ENCODE measurements at places on chromosomes 16 and 17.
A peak's percentile ranks its signal among the peaks of the same experiment; 100 is the strongest.

- DNase-seq = no peak
These were observed 1.5 kb upstream of the NPTX1 start for GRCh38 chr17:80477647-80478478.

DNA sequence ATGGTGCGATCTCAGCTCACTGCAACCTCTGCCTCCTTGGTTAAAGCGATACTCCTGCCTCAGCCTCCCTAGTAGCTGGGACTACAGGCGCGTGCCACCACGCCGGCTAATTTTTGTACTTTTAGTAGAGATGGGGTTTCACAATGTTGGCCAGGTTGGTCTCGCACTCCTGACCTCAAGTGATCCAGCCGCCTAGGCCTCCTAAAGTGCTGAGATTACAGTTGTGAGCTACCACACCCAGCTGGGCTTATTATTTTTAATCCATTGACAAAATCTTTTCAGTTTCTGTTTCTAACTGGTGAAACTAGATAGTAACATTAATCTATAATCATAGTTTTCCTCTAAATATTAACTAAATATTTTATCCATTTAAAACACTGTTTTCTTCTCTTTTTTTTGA, 5.9 kb downstream of the FAM234A start:
- no peak for DNase-seq

DNA sequence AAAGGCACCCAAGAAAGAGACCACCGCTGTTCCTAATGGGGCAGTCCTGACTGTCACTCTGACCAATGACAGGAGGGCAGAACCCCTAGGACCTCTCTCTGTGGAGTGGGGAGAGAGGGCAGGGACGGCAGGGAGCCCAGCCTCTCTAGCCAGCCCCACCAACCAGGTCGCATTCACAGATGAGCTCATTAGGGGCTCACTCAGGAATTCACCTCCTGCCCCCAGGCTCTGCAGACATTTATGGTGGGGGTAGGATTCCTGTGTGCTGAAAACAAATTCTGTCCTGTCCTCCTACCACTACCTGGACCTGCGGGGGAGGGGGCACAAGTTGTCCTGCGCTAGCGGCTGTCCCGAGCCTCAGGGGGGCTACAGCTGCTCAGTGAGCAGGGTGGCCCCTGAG, 27.7 kb upstream of the GPRC5C start:
- DNase-seq = no peak

DNA sequence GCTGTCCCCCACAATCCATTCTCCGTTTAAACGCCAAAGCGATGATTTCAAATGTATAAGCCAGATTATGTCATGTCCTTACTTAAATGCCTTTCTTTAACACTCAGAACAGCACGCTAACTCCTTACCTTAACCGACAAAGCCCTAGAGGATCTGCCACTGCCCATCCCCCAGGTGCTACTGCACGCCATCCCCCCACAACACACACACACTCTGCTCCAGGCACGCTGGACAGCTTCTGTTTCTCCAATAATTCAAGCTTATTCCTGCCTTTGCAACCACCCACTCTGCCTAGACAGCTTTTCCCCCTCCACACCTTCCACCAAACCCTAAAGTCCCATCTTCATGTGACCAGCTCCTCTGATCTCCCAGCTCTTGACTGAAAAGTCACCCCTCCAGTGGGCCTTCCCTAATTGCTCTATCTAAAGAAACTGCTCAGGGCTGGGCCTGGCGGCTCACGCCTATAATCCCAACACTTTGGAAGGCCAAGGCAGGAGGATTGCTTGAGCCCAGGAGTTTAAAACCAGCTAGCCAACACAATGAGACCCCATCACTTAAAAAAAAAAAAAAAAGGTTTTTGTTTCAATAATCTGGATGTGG, 38.9 kb upstream of the RPL38 start:
- no peak for DNase-seq

DNA sequence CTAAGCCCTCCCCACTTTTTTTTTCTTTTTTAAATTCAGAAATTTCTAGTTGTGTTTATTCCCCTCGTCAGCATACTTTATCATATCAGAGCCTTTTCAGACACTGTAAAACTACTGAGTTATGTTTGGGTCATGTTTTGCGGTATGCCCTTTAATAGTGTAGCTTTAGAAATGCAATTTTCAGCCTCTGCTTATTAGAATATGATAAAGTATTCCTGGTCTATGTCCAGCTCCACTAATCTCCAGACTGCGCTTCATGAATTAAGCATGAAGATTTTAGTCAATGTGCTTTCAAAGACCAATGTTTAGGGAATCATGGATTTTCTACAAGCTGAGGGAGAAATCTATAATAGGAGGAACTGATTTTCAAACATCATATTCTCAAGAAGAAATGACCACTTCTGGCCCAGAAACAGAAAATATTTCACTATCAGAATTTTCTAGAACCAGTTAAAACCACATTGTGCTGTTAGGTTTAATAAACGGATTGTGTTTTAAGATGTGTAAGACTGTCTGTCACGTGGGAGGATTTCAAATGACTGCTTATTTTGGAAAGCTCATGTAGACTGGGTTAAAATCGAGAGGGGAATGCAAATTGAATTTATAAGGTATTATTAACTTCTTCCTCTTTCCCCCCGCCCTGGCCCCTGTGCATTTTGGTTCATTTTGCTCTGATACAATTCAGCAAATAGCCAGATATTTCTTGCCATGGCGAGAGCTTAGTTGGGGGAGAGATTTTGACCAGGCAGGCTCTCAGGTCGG, 498.5 kb downstream of the WWOX start:
- DNase-seq = no peak

GRCh38 chr16:4700380-4700996, 7.1 kb downstream of the NUDT16L1 start:
- DNase-seq = peak; percentile 31

DNA sequence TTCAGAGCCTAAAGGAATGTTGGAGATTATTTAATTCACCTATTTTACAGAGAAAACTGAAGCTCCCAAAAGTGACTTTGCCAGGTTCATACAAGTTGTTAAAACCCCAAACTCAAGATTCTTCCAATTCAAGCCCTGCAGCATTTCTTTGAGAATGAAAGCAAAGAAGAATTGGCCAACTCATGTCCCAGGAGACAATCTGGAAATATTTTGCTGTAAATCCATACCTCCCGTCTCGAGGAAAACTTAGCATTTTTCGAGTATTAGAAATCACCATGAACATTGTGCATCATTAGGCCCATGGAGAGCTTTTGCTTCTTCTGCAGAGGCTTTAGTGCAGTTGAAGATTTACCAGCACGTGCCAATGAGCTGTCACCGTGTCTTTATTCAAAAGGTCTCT, 176.4 kb upstream of the KCNJ16 start:
- DNase-seq = no peak

DNA sequence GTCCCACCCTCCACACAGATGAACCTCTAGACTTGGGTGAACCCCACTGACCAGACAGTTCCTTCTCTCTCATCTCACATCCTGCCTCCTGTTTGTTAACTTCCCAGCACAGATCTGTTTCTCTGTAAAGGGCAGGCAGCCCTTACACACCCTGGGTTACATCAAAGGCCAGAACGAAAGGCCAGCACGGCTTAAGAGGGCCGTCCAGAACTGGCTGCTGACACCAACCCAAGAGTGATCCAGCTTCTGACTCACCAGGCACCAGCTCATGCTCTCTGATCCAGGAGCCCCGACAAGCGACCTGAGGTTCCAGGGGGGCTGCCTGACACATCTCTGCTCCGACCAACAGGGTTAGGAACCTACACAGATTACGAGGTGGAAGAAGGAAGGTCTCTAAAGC, 86.9 kb downstream of the MRM3 start:
- no peak for DNase-seq

DNA sequence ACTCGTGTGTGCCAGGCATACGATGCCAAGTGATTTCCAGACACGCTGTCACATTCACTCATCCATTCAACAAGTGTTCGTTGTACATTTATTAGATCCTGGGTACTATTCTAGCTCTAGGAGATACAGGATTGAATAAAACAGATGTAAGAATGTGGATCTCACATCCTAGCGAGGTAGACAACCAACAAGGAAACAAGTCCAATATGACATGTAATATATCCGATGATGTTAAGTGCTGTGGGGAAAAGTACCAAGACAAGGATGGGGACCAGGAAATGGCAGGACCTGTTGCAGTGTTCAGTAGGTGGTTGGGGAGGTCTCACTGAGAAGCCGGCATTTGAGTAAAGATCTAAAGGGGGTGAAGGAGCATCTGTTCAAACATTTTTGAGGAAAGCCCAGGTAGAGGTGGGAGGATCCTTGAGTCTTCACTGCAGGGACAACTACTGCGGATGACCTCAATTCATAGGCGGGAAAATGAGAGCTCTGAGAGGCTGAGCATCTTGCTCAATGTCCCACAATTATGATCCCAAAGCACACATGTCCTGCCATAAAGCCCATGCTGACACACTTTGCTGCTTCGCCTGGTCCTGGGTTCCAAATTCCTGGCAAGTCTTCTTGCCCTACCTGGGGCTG, 129.4 kb downstream of the ASIC2 start:
- no peak for DNase-seq

DNA sequence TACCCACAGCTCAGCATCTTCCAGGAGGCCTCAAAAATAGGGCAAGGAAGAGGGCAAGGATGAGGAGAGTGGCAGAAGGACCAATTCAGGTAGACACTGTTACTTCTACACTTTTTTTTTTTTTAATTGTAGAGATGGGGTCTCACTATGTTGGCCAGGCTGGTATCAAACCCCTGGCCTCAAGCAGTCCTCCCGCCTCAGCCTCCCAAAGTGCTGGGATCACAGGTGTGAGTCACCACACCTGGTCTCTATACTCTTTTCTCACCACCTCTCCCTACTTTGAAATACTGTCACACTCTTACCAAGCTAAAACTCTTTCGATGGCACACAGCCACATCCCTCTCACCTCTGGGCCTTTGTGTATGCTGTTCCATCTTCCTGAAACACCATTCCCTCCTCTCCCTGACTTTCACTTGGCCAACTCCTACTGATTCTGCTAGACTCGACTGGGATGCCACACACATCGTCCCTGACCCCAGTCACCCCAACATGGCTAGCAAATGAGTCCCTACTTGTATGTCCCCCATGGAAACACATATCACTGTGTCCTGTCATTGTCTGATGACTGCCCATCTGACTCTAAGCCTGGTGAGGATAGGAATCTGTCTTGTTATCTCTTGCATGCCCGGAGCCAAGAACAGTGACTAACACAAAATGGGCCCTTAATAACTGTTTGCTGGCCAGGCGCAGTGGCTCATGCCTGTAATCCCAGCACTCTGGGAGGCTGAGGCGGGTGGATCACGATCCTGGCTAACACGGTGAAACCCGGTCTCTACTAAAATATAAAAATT, 7.2 kb upstream of the SLC43A2 start:
- no peak for DNase-seq

DNA sequence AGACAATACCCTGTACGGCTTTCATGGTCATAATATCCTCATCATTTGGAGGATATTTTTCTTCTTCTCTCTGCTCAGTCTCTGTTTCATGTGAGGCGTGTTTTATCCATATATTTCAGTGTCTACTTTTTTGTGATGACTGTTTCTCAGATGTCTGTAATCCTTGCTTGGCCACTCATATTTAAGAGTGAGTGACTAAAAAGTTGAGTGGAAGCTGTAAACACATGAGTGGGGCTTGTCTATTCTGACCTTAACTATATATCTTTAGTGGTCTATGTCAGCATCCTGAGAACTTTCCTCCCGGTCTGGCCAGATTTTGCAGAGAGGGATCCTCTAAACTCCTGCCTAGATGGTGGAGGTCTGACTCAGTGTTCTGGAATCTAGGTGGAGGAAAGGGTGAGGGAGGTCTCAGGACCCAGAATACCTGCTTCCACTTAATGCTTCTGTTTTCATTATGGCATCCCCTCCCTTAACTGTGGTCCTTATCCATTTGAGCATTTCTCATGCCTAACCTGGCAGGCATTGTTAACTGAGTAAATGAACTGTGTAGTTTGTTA, 6.0 kb downstream of the DDX19B start:
- DNase-seq = no peak

DNA sequence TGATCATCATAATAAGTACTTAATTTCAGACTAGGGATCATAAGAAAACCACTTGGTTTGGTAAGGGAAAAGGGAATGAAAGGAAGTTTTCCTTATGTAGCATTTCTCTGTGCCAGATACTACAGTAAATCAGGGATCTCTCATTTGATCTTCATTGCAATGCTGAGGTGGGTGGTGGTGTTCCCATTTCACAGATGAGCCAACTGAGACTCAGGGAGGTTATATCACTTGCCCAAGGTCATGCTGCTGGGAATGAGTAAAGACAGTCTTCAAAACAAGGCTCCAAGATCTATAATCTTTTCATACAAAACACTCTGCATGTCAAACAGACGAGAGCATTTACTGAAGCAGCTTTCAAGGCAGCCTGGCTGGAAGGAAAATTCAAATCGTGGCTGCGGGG, 124.6 kb downstream of the GP2 start:
- DNase-seq = no peak

GRCh38 chr16:88306411-88306810, 76.3 kb upstream of the ZNF469 start:
- no peak for DNase-seq

GRCh38 chr16:88809068-88809675, 2.6 kb downstream of the APRT start:
- DNase-seq = no peak

- DNase-seq = no peak
These were observed at the start of gene KCNJ12 for GRCh38 chr17:21376081-21376758. KCNJ12 (plus strand) TSS chr17:21376357; CDS start chr17:21415343, 38,986 bp downstream.

GRCh38 chr17:36613155-36613554, 11.8 kb downstream of the MRM1 start:
- no peak for DNase-seq

- DNase-seq = peak; percentile 6
These were observed 444.0 kb downstream of the XYLT1 start for GRCh38 chr16:17026600-17027242.

GRCh38 chr17:46201491-46201890, 8.3 kb upstream of the KANSL1 start:
- no peak for DNase-seq

DNA sequence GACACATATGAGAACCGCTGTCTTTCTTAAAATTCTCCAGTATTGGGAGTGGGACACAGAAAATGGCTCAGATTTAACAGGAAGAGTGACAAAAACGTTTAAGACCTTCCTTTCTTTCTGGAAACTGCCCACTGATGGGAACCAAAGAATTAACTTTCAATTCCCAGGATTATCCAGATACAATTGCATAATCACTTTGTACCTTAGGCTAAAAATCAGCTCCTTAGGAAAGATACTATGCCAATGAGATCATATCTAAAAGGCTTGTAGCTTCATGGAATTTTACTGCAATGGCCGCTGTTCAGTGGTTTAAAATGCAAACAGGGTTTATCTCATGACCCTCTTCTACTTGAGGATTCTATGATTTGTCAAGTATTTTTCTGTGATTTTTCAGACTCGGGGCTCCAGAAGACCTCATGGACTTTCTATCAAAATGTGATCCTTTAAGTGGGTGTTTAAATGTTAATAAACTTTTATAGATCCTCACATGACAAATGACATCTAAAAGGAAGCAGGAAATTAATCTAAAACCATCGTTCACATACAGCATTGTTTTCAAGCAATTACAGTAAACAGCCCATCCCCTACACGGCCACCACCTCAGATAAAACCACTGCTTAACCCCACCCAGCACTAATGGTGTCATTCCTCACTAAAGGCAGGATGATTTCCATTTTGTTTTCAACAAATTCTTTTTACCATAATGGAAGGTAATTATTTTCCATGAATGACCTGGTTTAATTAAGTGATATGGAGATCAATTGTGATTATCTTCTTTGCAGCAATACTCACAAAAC, 31.6 kb upstream of the ERN1 start:
- DNase-seq = no peak

Measured in activated CD8-positive, alpha-beta memory T cell treated with anti-CD3 and anti-CD28 coated beads for 1 hour (primary cell).